ENCODE measurements at places on chromosomes 4 and X.

DNA sequence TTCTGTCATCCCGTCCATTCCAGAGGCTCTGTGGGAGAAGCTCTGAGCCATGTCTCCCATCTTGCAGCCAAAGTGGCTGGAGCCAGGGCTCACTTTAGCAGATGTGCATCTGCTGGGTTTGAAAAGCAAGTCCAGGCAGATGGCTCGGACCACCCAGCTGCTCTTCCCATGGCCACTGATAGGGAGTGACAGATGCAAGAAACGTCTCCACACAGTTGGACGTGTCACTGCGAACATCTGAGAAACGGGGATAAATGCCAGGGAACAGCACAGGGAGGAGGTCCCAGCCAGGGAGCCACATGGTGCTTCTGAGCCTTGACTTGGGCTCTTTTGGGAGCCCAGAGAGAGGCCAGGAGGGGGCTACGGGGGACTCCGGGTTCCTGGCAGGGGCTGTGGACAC, 242.3 kb downstream of the AFAP1 start:
- no peak for DNase-seq

GRCh38 chr4:47221721-47222120, 190.4 kb downstream of the GABRB1 start:
- no peak for DNase-seq

- DNase-seq: no peak
Observed at GRCh38 chrX:136635235-136635634, 12.7 kb upstream of the CD40LG start.

- DNase-seq: no peak
Observed at GRCh38 chr4:52853351-52853750, 8.8 kb upstream of the RASL11B start.

DNA sequence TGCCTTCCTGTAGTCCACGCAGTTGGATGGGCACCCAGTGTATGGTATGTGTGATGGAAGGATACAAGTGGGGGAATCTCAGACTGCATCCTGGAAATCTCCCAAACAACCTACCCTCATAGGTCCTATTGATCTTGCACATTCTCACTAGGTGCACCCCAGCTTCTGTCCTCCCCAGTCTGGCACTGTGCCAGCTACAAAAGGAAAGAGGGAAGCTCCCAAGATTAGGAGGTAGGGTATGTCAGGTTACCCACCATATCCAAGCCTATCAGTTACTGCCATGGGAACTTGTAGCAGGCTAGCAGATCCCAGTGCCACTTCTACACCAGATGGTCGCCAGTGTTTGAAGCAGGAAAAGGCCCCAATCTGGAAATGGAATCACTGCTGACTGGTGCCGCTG, 11.6 kb downstream of the TBX22 start:
- no peak for DNase-seq

DNA sequence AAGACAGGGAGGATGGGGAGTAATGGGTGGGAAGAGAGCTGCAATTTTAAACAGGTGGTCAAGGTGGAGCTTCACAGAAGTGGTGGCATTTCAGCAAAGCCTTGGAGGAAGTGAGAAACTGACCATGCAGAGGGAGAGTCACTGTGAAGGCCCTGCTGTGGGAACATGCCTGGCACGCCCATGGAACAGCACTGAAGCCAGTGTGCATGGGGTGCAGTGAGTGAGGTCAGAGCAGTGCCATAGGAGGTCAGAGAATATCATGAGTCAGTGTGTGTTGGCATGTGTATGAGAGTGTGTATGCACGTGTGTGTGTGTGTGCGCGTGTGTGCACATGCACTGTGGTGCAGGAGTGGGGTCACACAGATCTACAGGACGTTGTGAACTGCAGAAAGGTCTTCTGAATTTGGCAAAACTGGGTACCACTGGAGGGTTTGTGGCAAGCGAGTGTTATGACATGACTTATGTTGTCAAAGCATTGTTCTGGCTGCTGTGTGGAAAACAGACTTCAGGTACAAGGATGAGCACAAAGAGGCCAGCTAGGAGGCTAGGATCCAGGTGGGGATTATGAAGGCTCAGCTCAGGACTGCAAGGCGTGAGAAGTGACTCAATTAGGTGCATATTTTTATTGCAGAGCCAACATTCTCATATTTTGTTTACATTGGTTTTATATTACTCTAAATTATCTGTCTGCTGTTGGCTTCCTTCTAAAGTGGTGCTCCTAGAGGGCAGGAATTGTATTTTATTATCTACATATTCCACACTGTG, 34.0 kb downstream of the ZNF827 start:
- no peak for DNase-seq

GRCh38 chrX:5936438-5936837, 292.2 kb downstream of the NLGN4X start:
- DNase-seq: no peak

DNA sequence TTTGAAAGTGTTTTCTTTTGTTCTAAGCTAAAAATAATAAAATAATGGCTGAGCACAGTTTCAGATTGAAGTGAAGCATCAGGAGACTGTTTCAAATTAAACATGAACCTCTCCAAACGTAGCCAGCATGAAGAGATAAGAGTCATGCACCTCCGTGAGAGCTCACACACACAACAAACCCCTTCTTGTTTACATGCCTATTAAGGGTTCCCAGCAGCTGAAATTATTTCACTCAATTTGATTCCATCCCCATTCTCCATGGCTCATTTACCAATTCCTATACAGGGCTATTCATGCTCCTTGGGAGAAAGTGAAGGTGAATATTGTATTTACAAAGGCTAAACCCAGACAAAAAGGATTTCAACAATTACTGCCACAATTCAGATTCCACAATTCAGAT, 954.1 kb upstream of the INTU start:
- no peak for DNase-seq

DNA sequence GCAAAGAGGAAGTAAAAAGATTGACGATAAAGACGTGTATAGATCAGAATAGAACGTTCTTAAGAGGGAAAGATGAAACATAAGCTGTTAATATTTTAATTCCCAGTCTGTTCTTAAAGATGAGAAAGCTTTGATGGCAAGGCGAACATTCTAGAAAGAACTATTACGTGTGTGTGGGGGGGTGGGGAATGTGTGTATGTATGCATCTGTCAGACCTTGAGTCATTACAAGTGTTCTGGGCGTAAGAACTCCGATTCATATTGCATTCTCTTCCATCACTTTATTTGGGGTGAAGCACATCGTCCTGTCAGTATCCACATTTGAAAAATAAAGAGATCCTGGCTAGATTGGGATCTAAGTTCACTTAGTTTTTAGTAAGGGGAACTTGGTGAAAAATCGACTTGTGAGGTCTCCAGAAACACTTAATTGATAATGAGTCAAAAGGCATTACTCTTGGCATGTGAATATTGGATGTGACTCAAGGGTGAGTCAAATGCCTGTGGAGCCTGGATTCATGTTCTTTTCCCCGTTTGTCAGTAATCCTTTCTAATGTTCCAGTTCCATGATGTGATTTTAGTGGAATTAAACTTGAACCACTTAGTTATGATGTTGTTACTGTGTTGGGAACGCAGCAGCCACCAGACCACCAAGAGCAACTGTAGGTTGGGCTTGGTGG, 3.1 kb downstream of the SMS start:
- no peak for DNase-seq

DNA sequence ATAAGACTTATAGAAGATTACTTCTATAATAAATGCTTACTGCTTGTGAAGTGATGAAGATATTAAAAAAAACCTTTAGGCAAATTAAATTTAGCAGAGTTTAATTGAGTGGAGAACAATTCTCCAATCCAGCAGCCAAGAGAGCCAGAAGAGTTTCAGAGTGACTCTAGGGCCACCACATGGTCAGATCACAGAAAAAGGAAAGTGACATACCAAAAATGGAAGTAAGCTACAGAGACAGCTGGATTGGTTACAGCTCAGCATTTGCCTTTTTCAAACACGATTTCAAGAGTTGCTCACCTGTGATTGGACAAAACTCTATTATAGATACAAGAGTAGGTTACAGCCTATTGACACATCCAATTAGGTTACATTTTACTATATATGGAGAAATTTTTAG, 79.0 kb upstream of the TRAM1L1 start:
- no peak for DNase-seq

DNA sequence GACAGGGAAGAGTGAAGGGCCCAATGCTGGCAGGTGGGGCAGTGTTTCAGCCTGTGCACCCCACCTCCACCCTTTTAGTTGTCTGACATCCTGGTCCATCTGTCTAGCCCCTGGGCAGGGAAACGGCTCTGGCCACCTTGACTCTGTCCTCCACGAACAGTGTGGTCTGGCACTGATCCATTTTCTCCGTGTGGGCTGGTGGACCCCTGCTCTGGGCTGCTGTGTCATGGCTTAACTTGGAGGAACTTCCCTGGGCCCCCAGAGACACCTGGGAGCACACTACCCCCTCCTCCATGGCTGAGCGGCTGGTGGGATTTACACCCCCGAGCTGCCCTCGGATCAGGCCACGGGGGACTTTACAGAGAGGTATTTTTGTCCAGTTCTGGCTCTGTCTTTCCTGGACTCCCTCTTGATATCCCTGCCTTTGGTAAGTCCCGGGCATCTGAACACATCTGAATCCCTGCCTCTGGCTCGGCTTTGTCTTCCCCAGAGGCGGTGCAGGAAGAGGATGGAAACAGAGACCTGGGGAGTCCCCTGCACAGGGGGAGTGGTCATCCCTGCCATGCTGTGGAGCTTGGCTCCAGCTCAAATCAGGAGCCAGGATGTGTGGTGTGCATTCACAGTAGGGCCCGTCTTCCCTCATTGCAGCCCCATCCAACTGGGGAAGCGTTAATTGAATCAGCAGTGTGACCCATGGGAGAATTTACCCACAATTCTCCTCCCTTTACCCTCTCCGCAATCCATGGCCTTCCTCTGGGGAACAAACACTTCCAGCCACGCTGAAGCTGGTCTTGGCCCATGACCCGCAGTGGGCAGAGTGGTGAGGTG, 6.3 kb upstream of the NKX1-1 start:
- DNase-seq: no peak

DNA sequence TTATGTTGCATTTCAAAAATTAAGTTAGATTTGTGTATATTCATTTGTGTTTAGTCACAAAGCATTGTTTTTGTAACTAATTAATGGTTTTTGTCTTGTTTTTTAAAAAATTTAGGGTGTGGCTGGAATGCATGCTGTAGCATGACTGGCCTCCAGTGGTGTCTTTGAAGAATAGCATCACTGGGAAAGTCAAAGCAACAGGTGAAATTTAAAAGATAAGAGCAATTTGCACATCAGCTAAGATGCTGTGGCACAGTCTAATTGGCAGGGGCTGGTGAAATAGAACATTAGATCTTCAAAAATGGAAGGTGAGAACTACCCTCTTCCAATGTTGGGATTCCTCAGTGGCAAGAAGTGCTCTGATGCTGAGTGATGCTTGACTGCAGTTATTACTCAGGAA, 45.3 kb downstream of the ANK2 start:
- no peak for DNase-seq

GRCh38 chrX:27751976-27752375, 55.8 kb upstream of the MAGEB10 start:
- DNase-seq: no peak

GRCh38 chr4:100679926-100680325, 162.1 kb upstream of the EMCN start:
- no peak for DNase-seq

DNA sequence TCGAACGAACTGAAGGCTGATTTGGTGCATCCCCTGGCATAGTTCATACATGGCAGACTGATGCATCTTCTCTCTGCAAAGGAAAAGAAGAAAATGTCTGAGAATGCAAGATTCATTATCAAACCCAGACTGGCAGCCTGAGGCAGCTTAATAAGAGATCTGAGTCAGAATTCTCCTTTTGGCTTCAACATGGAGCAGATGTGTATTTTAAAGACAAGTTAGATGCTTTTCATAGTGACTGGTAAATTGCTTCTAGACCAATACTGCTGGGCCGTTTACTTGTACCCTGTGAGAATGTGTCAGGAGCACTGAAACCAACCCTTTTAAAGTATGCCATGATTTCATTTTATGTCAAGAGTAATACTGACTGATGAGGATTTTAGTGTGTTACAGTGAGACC, 322.0 kb downstream of the NR3C2 start:
- no peak for DNase-seq

- DNase-seq: no peak
Observed at GRCh38 chr4:173231916-173232315, 63.3 kb downstream of the GALNT7 start.

- DNase-seq: no peak
Observed at GRCh38 chr4:8278009-8278395, 8.4 kb downstream of the HTRA3 start.

DNA sequence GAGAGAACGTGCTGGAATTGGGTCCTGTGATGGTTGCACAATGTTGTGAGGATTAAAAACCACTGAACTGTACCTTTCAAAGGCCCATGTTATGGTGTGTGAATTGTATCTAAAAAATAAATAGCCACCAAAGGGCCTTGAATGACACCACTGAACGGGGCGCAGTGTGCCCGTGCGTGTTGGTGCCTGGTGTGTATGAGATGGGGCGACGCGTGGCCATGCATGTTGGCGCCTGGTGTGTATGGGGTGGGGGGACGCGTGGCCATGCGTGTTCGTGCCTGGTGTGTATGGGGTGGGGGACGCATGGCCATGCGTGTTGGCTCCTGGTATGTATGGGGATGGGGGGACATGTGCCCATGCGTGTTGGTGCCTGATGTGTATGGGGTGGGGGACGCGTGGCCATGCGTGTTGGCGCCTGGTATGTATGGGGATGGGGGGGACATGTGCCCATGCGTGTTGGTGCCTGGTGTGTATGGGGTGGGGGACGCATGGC, 66.6 kb upstream of the HELT start:
- no peak for DNase-seq

- peak; percentile 29 for DNase-seq
Observed at GRCh38 chrX:153460826-153461225, 9.6 kb downstream of the HAUS7 start.

- DNase-seq: no peak
Observed at GRCh38 chr4:23171976-23172375, 479.2 kb downstream of the GBA3 start.

DNA sequence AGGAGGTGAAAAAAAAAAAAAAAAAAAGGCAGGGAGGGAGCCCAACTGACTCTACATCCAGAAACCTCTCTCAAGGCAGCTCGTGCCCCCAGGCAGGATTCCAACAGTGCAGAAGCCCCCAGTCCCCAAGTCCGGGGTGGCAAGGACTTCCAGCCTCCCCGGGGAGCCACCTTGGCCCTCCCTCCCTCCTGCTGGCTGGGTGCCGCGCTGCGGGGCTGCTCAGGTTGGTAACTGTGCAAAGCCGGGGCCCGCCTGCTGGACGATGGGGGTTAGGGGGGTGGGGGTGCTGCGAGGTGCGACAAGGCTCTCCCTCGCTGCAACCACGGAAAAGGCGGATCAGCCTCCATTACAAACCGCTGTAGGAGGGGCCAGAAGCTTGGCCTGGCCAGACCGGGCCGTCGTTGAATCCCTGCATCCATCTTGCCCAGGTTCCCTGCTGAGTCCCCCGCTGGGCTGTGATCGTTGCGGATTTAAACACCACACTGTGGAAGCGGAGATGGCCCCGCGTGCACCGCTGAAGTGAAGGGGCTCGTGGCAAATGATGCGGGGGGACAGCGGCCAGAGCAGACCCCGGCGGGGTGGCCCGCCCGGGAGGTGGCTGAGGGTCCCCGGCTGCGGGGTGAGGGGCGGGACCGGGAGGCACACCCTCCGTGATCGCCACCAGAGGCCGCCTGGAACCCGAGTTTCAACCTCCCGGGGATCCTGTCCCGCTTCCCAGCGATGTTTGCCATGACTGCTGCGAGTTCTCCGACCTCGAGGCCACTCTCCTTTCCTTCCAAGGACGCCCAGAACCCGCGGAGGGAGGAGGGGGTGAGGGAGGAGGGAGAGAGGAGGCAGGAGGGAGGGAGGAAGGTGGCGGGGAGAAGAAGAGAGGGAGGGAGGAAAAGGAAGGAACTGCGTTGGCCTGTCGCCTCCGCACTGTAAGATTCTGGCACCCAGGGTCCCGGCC, 58.0 kb upstream of the DDX3X start:
- peak; percentile 29 for DNase-seq

- no peak for DNase-seq
Observed at GRCh38 chrX:914206-914605, 283.6 kb downstream of the SHOX start.
